ENCODE measurements at places on chromosomes 6 and 20. TPM values are rescaled to one million over a fixed set of nuclear protein-coding genes. Genes with fewer than 3 reads are reported as not detected.

GRCh38 chr20:13280609-13281324 lies 59.7 kb downstream of the ISM1 start:
- no peak for DNase-seq

GRCh38 chr6:42720739-42721138 lies 1.7 kb downstream of the PRPH2 start:
- DNase-seq = no peak

The RIPPLY2 gene
- 0.89 TPM for polyA plus RNA-seq

DNA sequence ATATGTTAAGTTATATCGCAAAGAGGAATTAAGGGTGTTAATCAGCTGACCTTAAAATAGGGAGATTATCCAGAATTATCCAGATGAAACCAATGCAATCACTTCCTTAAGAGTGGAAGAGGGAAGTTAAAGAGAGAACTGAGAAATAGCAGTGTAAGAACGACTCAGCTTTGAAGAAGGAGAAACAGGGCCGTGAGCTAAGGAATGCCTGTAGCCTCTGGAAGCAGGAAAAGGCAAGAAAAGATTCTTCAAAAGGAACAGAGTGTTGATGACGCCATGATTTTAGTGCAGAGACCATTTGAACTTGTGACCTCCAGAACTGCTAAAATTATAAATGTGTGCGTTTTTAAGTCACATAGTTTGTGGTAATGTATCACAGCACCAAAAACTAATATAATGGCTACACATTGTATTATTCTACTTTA lies 32.7 kb downstream of the ILRUN start:
- DNase-seq = peak; percentile 33

GRCh38 chr6:109477725-109478124 lies 5.3 kb downstream of the ZBTB24 start:
- no peak for DNase-seq

- DNase-seq = no peak
These were observed 18.7 kb upstream of the APMAP start for GRCh38 chr20:25011261-25011660.

GRCh38 chr6:55536391-55536956 lies 42.5 kb downstream of the HMGCLL1 start:
- no peak for DNase-seq

- no peak for DNase-seq
These were observed 9.7 kb downstream of the EMILIN3 start for GRCh38 chr20:41356951-41357350.

The LY6G6C gene
- polyA plus RNA-seq = 0.21 TPM

DNA sequence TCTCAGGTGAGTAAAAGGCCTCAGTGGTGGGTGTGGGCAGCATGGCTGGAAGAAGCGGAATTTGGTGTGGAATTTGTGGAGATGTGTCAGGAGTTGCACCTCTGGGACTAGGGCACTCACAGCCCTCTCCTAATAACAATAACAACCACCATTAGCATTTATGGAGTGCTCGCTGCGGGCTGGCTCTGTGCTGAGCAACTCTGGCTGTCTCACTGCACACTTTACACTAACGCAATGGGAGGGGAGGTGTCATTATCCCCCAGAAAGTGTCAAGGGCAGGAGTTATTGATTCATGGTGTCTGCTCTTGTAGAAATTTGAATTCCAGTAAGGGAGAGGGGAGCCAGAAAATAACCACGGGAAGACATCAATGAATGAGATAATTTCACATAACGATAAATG lies 22.7 kb upstream of the SCRT2 start:
- no peak for DNase-seq

The BPIFB6 gene
- not detected for polyA plus RNA-seq

DNA sequence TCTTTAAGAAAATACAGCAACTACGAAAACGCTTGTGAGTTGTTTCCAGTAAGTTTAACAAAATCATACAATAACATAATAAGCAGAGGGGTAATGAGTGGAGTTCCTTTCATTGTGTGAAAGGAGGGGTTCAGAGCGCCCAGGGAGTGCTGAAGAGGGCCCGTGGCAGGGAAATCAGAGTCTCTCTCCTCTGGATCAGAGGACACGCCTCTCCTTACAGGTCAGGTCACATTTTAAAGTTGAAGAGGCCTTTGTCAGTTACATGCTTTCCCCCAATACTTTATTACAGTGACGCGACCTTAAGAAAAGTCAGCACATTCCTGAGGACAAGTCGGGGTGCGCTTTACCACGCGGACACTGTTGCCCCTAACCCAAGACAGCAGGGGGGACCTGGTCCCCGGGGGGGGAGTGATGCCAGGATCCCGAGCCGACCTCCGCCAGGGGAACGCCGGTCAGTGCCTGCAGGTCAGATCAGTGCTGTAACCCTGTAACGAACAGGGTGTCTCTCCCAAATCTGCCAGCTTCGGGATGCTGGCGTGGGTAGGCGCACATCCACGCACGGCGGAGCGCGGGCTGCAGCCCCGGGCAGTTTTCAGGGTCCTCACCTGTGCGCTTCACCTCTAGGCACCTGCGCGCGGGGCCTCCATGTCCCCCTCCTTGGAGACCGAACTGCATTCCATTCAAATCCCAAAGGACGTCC lies 848 bp downstream of the DACT2 start:
- DNase-seq = no peak

GRCh38 chr6:47131773-47132172 lies 89.6 kb upstream of the ADGRF1 start:
- DNase-seq = no peak

GRCh38 chr6:125086716-125087115 lies 66.9 kb upstream of the TPD52L1 start:
- no peak for DNase-seq

DNA sequence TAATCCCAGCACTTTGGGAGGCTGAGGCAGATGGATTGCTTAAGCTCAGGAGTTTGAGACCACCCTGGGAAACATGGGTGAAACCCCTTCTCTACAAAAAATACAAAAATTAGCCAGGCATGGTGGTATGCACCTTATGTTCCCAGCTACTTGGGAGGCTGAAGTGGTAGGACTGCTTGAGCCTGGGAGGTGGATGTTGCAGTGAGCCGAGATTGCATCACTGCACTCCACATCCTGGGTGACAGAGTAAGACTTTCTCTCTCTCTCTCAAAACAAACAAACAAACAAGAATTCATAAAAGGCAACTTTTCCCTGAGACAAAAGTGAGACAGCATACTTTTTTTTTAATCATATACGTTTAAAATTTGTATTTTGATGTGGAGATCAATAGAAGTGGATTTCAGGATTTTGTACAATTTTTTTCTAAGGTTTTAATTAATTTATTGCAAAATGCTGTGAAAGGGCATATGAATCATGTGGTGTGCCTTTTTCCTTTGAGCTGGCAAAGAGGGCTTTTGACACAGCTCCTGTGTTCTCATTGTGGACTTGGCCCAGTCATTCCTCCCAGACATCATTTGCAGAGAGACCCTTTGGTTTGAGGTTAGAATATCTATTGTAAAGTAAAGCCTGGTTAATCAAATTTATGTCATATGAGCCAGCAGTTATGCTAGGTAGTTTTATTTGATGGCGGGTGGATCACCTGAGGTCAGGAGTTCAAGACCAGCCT lies 77.1 kb downstream of the TULP4 start:
- no peak for DNase-seq

DNA sequence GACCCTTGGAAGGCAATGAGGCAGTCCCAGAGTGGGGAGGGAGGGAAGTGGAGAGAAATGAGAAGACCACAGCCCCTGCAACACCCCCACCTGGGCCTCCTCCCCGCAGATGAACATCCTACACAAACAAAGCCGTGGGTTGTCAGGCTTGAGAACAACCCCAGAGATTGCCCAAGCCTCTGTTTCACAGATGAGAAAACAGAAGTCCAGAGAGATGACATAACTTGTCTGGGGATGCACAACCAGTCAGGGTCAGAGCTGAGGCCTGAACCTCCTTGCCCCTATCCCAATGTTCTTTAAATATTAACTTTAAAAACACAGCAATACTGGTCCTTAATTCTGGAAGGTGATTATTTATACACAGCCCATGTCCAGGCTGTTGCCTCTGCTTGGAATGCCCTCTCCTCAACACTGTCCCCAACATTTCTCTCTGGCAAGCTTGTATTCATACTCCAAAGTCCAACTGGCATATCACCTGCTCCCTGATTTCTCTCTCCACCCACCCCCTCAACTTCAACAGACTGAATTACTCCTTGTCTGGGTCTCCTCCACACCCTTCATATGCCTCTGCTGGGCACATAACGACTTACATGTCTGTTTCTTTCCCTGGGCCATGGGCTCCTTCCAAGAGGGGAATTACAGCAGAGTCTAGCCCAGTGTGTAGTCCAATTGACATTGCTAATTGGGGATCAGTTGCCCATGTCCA lies 135.5 kb upstream of the LRFN2 start:
- no peak for DNase-seq

GRCh38 chr6:33737267-33738026 lies 9.3 kb downstream of the IP6K3 start:
- no peak for DNase-seq

DNA sequence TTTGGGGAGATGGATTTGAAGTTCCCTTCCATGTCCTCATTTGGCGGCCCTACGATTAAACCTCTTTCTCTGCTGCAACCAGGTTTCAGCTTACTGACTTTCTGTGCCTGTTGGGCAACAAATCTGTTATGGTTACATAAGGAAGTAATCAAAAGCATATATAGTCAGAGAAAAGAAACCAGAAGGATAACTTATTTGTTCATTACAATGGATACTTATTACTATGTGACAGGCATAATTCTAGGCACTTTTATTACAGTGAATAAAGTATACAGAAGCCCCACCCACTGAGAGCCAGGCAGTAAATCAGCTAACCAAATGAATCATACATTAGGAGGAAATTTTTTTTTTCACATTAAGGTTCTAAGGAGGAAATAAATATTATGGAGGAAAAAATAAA lies 9.6 kb upstream of the TRIM31 start:
- DNase-seq = no peak

- DNase-seq = no peak
These were observed 73.5 kb upstream of the PBOV1 start for GRCh38 chr6:138291849-138292181.

DNA sequence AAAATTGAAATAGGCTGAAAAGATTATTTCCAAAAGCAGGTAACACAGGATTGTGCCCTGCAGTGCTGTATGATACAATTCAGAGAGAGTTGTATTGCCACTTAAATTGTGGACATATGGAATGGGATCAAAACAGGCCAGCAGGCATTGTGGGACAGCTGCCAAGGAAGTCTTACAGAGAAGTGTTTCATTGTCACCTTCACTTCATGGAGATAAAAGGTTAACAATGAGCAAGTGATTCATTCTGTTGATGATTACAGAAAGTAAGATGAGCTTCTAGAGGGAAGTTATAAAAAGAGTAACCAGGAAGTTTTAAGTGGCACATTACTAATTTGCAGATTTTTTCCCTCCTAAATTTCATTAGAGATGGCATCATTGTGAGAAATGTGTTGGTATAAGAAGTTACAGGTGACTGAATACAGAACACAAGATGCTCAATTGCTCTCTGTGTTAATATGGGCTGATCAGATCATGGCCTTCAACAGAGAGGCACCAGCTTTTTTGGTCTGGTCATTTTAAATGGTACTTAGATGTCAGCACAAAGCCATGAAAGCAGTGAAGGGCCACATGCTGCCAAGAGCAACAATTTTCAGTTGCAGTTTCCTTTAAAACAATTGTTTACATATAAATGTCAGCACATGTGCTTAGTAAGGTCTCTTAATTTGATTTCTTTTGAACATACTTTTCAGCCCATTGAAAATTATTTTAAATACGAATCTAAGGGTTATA lies 402.5 kb upstream of the FKBP1C start:
- no peak for DNase-seq

GRCh38 chr20:2663364-2663886 lies 591 bp downstream of the IDH3B start:
- no peak for DNase-seq

- no peak for DNase-seq
These were observed 326.4 kb upstream of the MARCKS start for GRCh38 chr6:113530769-113531168.

DNA sequence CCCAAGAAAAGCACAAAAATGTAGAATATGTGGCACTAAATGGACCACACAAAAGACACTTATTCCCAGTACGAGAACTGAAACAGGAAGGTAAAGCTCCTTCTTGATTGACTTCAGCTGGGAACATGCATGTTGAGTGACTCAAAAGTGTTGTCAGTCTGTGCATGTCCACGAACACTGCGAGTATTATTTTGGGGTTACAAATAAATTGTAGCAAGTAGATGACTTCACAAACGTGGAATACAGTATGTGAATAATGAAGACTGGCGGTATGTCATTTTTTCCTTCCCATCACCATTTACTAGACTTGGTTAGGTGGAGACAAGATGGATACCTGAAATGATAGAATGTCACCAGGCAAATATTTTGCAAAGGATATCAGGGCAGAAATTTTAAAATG lies 45.4 kb downstream of the L3MBTL3 start:
- no peak for DNase-seq

DNA sequence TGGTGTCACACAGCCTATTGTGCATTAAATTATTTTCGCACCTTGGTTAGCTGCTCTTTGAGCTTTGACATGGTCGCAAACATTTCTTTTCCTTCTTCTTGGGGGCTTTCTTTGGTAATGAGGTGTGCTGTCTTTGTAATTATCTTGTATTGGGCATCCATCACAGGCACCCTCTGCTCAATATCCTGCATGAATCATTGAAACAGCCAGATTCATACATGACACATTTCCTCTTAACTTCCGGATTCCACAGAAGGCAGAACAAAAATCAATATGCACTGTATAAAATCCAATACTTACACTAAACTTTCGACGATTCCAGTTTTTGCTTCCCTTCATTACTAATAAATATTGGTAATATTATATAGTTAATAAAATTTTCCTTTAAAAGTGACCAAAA lies 175.6 kb downstream of the SYNE1 start:
- no peak for DNase-seq

The HTR1E gene
- polyA plus RNA-seq = not detected

DNA sequence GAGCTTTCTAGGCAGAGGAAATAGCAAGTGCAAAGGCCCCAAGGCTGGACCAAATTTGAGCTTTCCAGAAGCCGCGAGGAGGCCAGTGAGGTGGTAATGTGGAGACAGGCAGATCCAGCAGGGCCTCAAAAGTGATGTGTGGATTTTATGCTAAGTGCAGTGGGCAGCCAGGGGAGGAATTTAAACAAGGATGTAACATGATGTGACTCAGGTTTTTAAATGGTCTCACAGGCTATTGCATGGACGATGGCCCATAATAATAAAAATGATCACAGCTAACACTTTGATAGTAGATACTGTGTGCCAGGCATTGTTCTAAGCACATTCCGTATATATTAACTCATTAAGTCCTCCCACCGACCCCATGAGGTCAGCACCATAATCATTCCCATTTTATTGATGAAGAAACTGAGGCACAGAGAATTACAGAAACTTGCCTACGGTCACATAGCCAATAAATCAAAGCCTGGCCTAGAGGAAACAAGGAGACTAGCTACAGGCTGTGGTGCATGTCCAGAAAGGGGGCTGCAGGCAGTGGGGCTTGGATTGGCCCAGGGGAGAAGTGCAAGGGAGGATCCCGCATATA lies 18.0 kb upstream of the PREX1 start:
- DNase-seq = no peak
